SK-N-MC (cell line): ENCODE measurements at places on chromosomes 7 and 10.

DNA sequence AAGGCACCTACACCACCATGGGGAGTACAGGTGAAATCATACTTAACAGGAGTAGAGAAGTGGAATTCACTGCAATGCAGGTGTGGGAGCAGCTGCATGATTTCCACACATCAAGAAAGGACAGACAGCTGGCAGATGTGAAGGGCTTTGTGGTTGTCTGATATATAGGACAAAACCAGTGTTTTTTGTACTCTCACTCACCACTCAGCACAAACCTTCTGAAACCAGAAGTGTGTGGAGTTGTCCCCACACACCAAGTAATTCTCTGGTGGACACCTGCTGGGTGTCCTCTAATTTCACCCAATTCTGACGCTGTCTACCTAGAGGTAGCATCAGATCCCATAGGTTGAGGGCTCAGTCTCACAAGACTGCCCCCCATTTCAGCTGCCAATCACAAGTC is 327.7 kb upstream of the KMT2E start:
- DNase-seq: no peak

GRCh38 chr10:107807836-107808235 is 643.3 kb upstream of the SORCS1 start:
- DNase-seq: no peak

- no peak for DNase-seq
These were observed 58.4 kb upstream of the HDAC9 start for GRCh38 chr7:18437101-18437500.

DNA sequence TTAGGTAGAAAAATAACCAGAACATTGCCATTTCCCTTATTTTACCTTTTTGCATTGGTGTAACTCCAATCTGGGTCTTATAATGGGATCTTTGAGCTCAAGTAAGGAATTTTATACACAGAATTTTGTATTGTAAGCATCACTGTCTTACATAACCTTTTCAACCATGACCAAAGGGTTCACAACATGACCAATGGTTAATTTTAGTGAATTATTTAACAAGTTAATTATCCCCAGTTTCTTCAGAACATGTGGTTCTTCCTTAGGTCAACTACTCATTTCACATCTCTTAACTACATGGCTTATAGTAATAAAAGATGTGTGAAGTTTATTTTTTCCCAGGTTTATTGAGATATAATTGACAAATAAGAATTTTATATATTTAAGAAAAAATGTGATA is 74.2 kb upstream of the RHOBTB1 start:
- no peak for DNase-seq

- no peak for DNase-seq
These were observed 1.5 kb downstream of the PCOLCE start for GRCh38 chr7:100603726-100604027.

DNA sequence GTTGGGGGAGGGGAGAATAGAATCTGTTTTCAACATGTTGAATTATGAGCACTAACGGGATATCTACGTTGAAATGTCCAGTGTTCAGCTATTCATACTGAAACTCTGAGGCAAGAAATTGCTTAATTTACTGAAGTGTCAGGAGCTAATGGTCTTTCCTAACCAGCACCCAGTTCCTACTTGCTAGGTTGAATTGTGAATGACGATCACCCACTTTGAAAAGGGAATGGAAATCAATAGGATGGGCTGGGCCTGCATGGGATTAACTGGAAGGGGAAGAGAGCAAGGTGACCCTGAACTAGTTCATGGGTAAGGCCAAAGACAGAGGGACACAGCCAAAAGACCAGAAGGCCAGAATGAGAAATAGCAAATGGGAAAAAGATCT is 51.3 kb downstream of the HIPK2 start:
- no peak for DNase-seq

DNA sequence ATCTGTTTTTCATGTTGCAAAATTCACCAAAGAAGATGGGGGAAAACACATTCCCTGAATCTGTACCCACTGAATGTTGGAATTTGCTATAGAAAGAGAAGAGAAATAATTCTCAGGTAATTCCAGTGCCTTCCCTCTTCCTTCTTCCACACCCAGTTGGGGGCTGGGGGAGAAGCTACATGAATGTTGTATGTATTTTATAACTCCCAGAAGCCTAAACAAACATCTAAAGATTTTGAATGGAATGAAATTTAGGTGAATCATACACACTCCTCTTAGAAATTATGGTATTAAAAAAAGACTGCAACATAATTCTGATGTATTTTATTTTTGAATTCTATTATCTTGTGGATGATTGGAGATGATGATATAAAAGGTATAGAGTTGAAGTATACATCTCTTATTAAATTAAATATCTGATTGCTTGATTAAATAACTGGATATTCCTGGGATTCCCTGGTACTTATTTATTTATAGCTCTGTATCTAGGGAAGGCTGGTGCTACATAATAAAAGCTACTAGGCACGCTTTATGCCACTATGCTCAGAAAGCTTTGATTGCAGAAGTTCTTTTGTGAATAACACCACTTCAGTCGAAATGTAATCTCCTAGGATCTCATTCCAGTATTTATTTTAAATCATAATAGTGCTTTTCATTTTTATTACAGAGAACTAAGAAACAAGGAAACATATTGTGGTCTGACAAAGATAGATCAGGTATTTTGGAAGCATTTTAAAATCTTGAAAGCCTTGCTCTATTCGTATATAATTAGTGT is 98.5 kb downstream of the MCU start:
- no peak for DNase-seq
